ENCODE measurements at places on chromosomes 3 and 15. TPM values are rescaled to one million over a fixed set of nuclear protein-coding genes. Genes with fewer than 3 reads are reported as not detected.
A peak's percentile ranks its signal among the peaks of the same experiment; 100 is the strongest.

ZBTB47 gene
- 1.6 TPM for total RNA-seq

SLC25A38 gene
- total RNA-seq, result 50.2 TPM

SPINK8 gene
- not detected for total RNA-seq

ANKUB1 gene
- total RNA-seq, result not detected

BUB1B gene
- 62.3 TPM for total RNA-seq

CDHR4 gene
- total RNA-seq, result 0.29 TPM

OR5H15 gene
- total RNA-seq, result not detected

ZNF80 gene
- total RNA-seq, result 0.61 TPM

C3orf22 gene
- total RNA-seq, result not detected

- DNase-seq, result no peak
- H3K36me3 ChIP-seq, result no peaks in the 10 kb centered on the region
- H3K27me3 ChIP-seq, result no peaks in the 10 kb centered on the region
- H3K27ac ChIP-seq, result no peak within 1 kb of the TSS
- H3K4me1 ChIP-seq, result no peaks in the 10 kb centered on the region
- H3K4me3 ChIP-seq, result no peak within 1 kb of the TSS
Measured at GRCh38 chr3:54122324-54123002, at the start of gene CACNA2D3. CACNA2D3 (plus strand) TSS chr3:54122552.

DNA sequence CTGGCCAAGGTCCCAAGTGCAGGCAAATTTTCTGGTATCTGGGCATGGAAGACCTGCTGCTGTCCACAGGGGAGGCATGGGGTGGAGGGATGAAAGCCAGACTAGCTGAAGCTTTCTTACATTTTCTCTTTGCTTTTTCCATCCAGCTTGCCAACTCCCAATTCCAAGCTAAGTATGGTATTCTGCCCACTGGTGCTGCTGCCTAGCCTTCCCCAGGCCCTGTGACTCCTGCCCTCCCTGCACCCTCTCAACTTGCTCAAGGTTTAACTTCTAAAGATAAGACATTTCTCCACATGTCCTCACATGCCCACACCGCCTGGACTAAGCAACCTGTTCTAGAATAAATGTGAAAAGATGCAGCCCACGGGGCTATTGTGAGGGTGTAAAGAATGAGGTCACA lies 59.5 kb upstream of the HACD2 start:
- no peak overlapping the region for H3K4me3 ChIP-seq
- no peaks in the 10 kb centered on the region for H3K36me3 ChIP-seq
- H3K4me1 ChIP-seq, result no peaks in the 10 kb centered on the region

- H3K4me1 ChIP-seq, result no peaks in the 10 kb centered on the region
- no peak overlapping the region for H3K27ac ChIP-seq
- no peak overlapping the region for H3K4me3 ChIP-seq
- DNase-seq, result no peak
- no peaks in the 10 kb centered on the region for H3K36me3 ChIP-seq
Measured at GRCh38 chr3:101988596-101988995, 139.3 kb downstream of the NFKBIZ start.

GRCh38 chr3:113981803-113982202 lies 34.0 kb downstream of the ZDHHC23 start:
- DNase-seq, result no peak
- H3K4me1 ChIP-seq, result no peaks in the 10 kb centered on the region
- no peak overlapping the region for H3K4me3 ChIP-seq
- H3K36me3 ChIP-seq, result peaks cover 7% of the 10 kb centered on the region

- no peaks in the 10 kb centered on the region for H3K27me3 ChIP-seq
- H3K4me1 ChIP-seq, result peaks cover 5% of the 10 kb centered on the region
- no peak for DNase-seq
- no peaks in the 10 kb centered on the region for H3K36me3 ChIP-seq
- H3K4me3 ChIP-seq, result no peak overlapping the region
Measured at GRCh38 chr15:56460071-56460470, 4.9 kb downstream of the MNS1 start.

GRCh38 chr3:29293421-29293820 lies 12.6 kb downstream of the RBMS3 start:
- no peaks in the 10 kb centered on the region for H3K4me1 ChIP-seq
- H3K27ac ChIP-seq, result no peak overlapping the region
- DNase-seq, result no peak
- no peak overlapping the region for H3K4me3 ChIP-seq
- H3K27me3 ChIP-seq, result no peaks in the 10 kb centered on the region

DNA sequence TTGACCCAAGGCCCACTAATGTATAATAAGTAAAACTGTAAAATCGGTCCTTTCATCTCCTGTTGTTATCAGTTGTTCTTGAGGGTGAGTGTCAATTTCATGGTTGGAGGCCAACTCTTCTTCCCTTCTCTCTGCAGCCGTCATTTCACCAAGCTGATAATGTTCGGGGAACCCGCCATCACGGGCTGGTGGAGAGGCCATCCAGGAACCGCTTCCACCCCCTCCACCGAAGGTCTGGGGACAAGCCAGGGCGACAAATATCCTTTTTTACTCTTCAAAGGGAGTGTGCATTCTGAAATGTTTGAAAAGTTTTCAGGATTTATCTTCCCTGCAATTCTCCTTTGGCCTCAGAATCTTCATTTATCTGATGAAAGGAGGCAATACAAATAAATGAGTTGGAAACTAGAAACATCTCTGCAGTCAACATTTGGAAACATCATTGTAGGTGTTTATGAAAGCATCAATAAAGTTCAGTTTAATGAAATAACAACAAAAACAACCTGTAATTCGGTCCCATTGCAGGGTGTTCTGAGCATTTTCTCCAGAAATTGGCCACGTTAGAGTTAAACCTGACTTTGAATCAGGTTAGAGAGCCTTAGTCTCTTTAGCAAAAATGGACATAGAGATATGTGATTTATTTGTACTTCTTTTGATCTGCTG lies 63.9 kb downstream of the CRTC3 start:
- H3K4me1 ChIP-seq, result peaks cover 71% of the 10 kb centered on the region
- no peak for DNase-seq
- peaks cover under 1% of the 10 kb centered on the region for H3K36me3 ChIP-seq

GRCh38 chr15:41659190-41659589 lies 1.0 kb upstream of the MGA start:
- peaks cover 20% of the 10 kb centered on the region for H3K4me1 ChIP-seq
- H3K27ac ChIP-seq, result no peak overlapping the region
- no peaks in the 10 kb centered on the region for H3K36me3 ChIP-seq
- no peak overlapping the region for H3K4me3 ChIP-seq

GRCh38 chr3:97979610-97980009 lies 7.4 kb upstream of the RIOX2 start:
- no peaks in the 10 kb centered on the region for H3K27me3 ChIP-seq
- no peak overlapping the region for H3K4me3 ChIP-seq
- no peak for DNase-seq
- no peaks in the 10 kb centered on the region for H3K4me1 ChIP-seq
- H3K27ac ChIP-seq, result no peak overlapping the region
- no peaks in the 10 kb centered on the region for H3K36me3 ChIP-seq

DNA sequence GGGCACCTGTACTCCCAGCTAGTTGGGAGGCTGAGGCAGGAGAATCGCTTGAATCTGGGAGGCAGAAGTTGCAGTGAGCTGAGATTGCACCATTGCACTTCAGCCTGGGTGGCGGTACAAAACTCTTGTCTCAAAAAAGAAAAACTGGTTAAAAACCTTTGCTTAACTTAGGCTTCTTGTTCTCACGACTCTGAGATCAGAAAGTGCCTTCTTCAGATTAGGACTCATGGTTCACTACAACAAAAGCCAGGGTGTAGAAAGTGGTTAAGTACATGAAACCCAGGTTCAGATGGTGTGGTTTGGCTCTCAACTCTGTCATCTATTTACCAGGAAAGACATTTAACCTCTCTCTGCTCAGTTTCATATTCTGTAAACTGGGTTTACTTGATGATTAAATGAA lies 168.4 kb downstream of the TUSC7 start:
- no peaks in the 10 kb centered on the region for H3K36me3 ChIP-seq
- H3K27me3 ChIP-seq, result no peaks in the 10 kb centered on the region
- H3K4me1 ChIP-seq, result no peaks in the 10 kb centered on the region

DNA sequence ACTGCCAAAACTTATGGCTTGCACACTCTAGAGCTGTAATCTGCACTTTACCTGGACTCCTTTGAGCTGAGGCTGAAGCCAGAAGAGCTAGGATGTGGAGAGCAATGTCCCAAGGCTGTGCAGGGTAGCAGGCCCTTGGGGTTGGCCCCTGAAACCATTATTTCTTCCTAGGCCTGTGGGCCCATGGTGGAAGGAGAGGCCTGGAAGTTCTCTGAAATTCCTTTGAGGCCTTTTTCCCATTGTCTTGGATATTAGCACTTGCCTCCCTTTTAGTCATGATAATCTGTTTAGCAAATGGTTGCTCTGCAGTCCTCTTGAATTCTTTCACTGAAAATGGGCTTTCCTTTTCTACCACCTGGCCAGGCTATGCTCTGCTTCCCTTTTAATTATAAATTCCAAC lies 102.0 kb upstream of the SGO1 start:
- no peak overlapping the region for H3K4me3 ChIP-seq
- DNase-seq, result no peak
- no peaks in the 10 kb centered on the region for H3K36me3 ChIP-seq
- no peaks in the 10 kb centered on the region for H3K27me3 ChIP-seq
- H3K4me1 ChIP-seq, result no peaks in the 10 kb centered on the region

DNA sequence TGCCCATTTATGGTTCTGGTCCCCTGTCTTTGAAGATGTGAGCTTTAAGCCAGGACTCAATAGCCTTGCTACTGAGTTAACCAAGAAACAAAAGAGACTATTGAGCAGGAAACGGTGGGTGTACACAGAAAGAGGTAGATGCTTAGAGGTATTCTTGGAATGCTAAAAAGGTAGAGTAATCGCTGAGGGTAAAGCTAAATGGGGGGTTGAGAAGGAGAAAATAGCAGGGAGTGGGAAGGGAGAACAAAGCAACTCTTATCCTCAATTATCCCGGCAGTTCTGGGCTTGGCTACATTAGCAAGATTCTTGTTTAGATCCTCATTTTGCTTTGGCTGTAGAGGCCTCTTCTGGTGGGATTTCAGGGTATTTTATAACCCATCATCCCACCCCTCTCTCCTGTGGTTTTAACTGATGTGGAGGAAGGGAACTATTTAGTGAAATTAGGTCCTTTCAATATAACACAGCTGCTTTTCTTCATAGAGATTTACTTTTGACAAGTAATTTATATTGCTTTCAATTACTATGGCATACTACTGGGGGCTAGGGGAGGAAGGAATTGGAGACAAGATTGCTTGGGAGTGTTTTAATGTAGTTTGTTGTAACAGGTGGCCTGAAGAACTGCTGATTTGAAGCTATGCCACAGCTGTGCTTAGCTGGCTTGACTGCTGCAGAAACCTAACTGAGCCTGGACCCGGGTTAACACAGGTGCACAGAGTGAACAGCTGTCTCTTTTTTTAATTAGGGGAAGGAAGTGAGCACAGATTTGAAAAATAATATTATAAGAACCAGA lies 234.3 kb upstream of the CCDC54 start:
- H3K4me3 ChIP-seq, result no peak overlapping the region
- no peaks in the 10 kb centered on the region for H3K36me3 ChIP-seq
- H3K4me1 ChIP-seq, result no peaks in the 10 kb centered on the region
- H3K27me3 ChIP-seq, result no peaks in the 10 kb centered on the region
- no peak overlapping the region for H3K27ac ChIP-seq

- no peaks in the 10 kb centered on the region for H3K4me1 ChIP-seq
- H3K4me3 ChIP-seq, result no peak overlapping the region
- H3K27me3 ChIP-seq, result no peaks in the 10 kb centered on the region
- DNase-seq, result no peak
- no peak overlapping the region for H3K27ac ChIP-seq
- H3K36me3 ChIP-seq, result no peaks in the 10 kb centered on the region
Measured at GRCh38 chr15:84898761-84899160, 14.3 kb downstream of the SLC28A1 start.

GRCh38 chr3:11480663-11481298 lies 162.9 kb downstream of the VGLL4 start:
- H3K27me3 ChIP-seq, result no peaks in the 10 kb centered on the region
- H3K4me1 ChIP-seq, result no peaks in the 10 kb centered on the region
- no peak for DNase-seq
- H3K36me3 ChIP-seq, result no peaks in the 10 kb centered on the region
- H3K27ac ChIP-seq, result no peak overlapping the region

DNA sequence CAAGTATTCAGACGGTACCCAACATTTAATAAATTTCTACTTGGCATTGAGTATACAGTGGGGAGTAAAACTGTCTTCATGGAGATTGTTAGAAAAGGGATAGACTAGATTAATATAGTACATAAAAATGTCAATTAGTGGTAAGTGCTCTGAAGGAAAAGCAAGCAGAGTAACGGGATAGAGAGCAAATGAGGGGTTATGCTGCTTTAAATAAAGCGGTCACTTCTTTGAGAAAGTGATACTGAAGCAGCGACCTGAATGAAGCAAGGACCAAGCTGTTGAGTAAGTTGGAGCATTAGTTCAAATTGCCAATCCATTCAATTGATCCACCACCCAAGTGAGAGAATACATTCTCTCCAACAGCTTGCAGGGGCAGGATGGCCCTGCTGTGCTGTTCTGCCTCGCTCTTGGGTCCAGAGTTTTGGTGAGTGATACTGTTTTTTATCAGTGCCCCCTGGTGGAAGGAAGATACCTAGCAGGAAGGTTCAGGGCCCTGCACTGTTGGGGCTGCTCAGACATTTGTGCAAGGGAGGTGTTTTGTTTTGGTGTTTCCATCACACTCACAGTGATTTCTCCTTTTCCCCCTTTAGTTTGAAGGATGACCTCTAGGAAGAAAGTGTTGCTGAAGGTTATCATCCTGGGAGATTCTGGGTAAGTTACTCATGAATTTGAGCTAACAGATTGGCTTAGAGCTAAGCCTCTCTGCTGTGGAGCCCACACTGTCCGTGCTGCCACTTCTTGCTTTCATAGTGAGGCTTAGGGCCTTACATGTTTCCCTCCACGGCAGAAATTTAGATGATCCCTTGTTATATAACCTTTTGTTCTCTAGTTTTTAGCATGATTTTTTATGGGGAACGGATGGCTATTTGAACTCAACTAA lies 69.0 kb downstream of the RAB7A start:
- H3K4me1 ChIP-seq, result peaks cover 54% of the 10 kb centered on the region
- H3K27ac ChIP-seq, result peak overlapping the region; percentile 54
- H3K36me3 ChIP-seq, result peaks cover 6% of the 10 kb centered on the region
- no peaks in the 10 kb centered on the region for H3K27me3 ChIP-seq

- no peaks in the 10 kb centered on the region for H3K27me3 ChIP-seq
- DNase-seq, result no peak
- H3K27ac ChIP-seq, result no peak overlapping the region
- H3K4me1 ChIP-seq, result no peaks in the 10 kb centered on the region
- H3K36me3 ChIP-seq, result no peaks in the 10 kb centered on the region
Measured at GRCh38 chr3:69542805-69543429, 157.0 kb upstream of the FRMD4B start.

DNA sequence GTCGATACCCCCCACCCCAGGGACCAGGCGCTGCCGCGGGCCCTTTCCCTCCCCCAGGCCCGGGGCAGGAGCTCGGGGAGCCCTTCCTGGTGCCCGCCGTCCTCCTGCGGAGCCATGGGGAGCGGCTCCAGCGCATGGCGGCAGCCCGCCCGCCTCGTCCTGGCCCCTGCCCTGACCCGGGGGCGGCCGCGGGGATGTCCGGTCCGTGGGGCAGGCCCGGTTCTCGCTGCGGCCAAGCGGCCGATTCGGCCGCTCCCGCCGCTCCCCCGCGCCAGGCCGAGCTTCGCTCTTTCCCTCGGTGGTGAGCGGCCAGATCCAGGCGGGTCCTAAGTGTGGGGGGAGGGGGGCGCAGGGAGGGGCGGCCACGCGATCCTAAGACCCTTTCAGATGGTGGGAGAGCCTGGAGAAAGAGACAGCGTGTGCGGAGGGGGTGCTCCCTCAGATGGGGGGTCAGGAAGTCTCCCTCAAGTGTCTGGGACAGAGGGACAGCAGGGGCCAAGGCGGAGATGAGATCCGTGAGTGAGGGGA lies 1.3 kb downstream of the NEIL1 start:
- H3K27ac ChIP-seq, result peak overlapping the region; percentile 66
- H3K4me3 ChIP-seq, result peak overlapping the region; percentile 59
- no peaks in the 10 kb centered on the region for H3K27me3 ChIP-seq
- H3K4me1 ChIP-seq, result peaks cover 29% of the 10 kb centered on the region
- H3K36me3 ChIP-seq, result peaks cover 5% of the 10 kb centered on the region

Data from naive thymus-derived CD4-positive, alpha-beta T cell (primary cell).